Activated CD4-positive, alpha-beta T cell treated with anti-CD3 and anti-CD28 coated beads for 48 hours (primary cell): ENCODE measurements at places on chromosomes 2 and 18.
A peak's percentile ranks its signal among the peaks of the same experiment; 100 is the strongest.

- no peak for DNase-seq
Measured at GRCh38 chr2:236712961-236713673, 143.5 kb downstream of the ACKR3 start.

GRCh38 chr2:128986867-128987268, 668.2 kb upstream of the HS6ST1 start:
- DNase-seq, result no peak

GRCh38 chr2:27162151-27163121, 13.6 kb downstream of the TCF23 start:
- no peak for DNase-seq

DNA sequence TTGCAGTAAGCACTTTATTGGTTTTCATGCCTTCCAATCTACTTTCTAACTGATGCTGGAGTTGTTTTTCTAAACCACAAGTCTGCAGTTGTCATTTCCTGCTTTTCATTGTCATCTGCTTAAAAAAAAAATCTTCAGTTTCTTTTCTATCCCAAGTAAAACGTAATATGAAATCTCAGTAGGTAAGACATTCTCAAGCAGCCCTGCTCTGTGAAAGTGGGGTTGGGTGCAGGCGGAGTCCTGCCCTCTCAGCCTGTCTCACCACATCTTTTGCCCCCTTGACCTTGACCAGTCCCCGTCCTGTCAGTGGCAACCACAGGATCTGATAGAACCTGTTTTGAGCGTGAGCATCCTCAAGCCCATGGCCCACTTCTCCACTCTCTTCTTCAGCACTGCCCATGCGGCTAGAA, 80.0 kb upstream of the CPO start:
- DNase-seq, result no peak

GRCh38 chr2:117379928-117380327, 434.6 kb upstream of the DDX18 start:
- DNase-seq, result no peak

- no peak for DNase-seq
Measured at GRCh38 chr2:19810148-19810547, 91.6 kb downstream of the TTC32 start.

- no peak for DNase-seq
Measured at GRCh38 chr2:1708476-1709334, 35.6 kb downstream of the PXDN start.

DNA sequence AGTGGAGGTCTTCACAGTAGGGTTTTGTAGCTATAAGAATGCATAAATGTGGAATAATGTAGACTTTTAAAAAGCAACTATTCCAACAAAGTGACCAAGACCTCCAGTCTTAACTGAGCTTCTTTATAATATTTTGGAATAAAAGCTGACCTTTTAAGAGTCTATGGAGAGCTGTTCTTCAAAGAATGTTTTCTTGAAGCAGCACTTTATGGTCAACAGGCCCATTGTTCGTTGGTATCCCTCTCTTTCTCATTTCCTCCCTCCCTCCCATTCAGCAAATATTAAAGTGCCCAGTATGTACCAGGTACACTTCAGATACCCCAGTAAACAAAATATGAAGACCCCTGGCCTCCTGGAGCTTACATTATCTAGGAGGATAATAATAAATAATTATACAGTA, 140.1 kb upstream of the SMAD7 start:
- DNase-seq, result no peak

GRCh38 chr2:85397925-85398331, 12.2 kb downstream of the CAPG start:
- no peak for DNase-seq

DNA sequence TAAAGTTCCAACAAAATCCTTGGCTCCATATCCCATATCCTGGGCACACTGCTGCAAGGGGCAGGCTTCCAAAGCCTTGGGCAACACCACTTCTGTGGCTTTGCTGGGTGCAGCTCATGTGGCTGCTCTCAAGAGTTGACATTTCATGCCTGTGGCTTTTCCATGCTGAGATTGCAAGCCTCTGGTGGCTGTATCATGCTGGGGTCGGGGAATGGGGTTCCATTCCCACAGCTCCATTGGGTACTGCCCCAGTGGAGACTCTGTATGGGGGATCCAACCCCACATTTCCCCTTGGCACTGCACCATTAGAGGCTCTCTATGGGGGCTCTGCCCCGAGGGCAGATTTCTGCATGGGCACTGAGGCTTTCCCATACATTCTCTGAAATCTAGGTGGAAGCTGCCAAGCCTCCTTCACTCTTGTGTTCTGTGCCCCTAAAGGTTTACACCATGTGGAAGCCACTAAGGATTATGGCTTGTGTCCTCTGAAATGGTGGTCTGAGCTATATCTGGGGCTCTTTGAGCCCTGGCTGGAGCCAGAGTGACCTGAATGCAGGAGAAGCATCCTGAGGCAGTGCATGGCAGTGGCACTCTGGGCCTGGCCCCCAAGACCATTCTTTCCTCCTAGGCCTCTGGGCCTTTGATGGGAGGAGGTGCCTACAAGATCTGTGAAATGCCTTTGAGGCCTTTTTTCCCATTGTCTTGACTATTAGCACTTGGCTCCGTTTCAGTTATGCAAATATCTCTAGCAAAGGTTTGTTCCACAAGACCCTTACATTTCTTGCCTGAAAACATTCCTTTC, 107.9 kb downstream of the PTGR3 start:
- DNase-seq, result no peak

GRCh38 chr2:78455586-78455985, 569.9 kb upstream of the REG3G start:
- DNase-seq, result no peak

DNA sequence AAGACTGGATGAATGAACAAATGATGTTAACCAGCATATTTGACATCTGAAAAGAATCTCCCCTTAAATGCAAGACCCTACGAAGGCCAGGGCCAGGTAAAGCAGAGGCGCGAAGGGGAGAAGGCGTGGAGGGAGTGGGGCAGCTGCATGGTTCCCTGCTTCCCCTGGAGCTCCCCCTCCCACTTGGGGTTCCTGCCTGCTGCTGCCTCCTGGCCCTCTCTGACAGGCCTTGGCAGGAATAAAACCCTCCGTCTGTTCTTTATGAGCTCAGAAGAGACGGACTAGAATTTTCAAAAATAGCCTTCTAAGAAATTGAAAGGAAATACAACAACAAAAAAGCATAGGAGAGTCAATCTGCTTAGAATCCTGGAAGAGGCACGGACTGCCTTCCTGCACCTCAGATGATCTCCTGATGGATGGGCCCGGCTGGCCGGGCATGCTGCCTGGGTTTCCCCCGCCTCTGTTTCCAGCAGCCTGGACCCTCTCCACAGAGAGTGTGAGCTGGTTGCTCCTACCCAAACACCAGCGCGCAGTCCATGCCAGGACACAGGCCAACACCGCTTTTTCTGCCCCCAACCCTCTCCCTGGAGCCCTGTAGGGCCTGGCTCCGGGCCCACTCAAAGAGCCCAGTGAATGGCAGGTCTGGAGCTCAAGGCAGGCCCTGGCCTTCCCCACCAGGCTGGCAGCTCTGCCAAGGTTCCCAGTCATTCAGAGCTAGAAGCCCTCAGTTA, 23.9 kb downstream of the CFAP65 start:
- no peak for DNase-seq

DNA sequence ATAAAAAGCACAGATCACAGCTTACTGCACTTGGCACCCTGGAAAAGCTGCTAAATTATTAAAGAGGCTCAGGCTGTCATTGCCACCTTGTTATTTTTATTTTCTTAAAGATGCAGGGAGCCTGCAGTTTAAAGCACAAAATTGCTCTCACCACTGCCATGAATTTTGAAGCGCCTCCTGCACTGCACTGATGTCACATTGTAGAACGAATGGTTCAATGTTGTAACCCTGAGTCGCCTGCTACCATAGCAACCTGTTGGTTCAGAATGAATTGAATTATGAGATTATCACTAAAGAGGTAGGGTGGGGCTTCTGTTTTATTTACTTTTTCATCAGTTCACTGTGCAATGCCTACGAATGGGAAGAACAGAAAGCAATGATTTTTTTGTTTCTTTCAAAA, 16.5 kb downstream of the SCG2 start:
- no peak for DNase-seq

GRCh38 chr2:203948733-203949132, 12.2 kb downstream of the ICOS start:
- no peak for DNase-seq

DNA sequence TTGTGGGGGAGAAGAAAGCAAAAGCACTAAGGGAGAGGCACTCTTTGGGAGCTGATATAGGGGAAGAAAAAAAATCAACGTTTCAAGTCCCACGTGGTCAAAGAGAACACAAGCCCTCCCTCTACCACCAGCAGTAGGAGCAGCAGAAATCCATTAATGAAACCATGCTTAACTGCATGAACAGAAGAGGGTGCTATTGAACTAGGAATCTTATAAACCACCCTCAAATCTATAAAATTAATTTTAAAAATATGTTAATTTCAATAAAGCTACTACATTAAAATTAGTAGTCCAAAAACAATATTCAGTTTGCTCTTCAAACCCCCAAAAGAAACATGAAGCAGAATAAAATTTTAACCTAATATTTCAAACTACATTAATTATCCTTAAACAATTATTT, 147.8 kb downstream of the TMEM18 start:
- DNase-seq, result no peak

- peak; percentile 39 for DNase-seq
Measured at GRCh38 chr2:144201126-144201525, 318.8 kb downstream of the ZEB2 start.

- DNase-seq, result no peak
Measured at GRCh38 chr2:16755442-16755841, 89.8 kb upstream of the CYRIA start.

DNA sequence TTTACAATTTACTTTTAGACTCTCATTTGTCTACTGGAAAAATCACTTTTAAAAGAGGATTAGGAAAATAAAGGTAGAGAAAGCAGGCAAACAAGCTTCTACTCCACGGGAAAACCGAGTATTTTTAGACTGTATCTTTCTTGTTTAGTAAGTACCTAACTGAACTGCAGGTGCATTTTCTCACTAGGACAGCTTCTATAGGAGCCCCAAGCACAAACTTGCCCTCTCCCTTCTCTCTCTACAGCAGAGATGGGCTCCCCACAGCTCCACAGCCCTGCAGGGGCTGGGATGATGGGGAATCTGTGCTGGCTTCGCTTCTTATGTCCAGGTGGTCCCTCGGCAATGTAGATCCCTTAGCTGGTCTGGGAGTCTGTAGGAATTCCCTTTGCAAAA, 16.2 kb downstream of the PSTPIP2 start:
- no peak for DNase-seq
